ENCODE measurements at places on chromosomes 5 and 9.

- no peak for DNase-seq
These were observed 135.9 kb downstream of the GADD45G start for GRCh38 chr9:89740722-89741121.

- peak; percentile 74 for DNase-seq
These were observed 21.3 kb downstream of the TRMO start for GRCh38 chr9:97900738-97901565.

DNA sequence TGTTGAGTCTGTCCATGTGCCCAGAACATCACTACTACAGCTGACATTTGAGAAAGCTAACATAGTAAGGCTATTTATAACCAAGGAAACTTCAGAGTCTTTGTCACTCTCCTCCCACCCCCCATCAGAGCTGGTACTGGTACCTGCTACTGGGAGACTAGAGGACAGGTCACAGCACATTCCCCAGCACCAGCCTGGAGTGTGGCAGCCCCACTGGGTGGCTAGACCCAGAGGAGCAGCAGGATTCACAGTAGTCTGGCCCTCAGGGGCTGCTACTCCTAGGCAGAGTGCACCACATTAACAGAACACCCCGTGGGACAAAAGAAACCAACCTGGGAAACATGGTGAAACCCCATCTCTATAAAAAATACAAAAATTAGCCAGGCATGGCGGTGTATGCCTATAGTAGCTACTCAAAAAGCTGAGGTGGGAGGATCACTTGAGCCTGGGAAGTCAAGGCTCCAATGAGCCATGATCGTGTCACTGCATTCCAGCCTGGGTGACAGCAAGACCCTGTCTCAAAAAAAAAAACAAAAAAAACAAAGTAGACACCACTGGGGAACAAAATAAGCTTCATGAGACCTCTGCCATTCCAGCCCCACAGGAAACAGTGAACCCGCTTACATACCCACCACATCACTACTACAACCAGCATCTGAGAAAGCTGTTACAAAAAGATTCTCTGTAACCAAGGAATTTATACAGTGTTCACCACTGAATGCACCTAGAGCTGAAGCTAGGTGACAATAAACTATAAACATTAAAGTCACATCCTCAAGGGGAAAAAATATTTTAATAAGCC, 26.3 kb upstream of the PTGER4 start:
- no peak for DNase-seq

GRCh38 chr5:28234356-28234968, 1196.1 kb upstream of the CDH9 start:
- DNase-seq: no peak

DNA sequence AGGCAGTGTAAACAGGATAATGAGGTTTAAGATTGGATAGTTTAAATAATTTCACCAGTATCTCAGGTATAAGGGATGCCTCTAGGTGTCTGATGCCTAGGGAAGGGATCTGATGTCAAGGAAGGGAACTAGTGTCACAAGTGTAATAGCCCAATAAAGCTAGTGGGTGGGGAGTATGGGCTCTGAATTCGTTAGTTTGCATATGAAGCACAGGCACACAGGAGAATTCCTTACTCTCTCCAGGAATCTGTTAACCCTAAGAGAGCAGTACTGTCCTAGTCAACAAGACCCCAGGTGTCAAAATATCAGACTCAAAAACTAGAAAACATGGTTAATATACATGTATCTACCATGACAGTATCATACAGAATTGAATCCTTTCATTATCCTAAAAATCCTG, 352.5 kb upstream of the CYLC2 start:
- no peak for DNase-seq

Data from head of caudate nucleus (tissue), 42 donors.